ENCODE measurements at places on chromosomes 12 and 14.

GRCh38 chr14:50792051-50792477 is 38.9 kb downstream of the NIN start:
- peak; percentile 80 for DNase-seq

DNA sequence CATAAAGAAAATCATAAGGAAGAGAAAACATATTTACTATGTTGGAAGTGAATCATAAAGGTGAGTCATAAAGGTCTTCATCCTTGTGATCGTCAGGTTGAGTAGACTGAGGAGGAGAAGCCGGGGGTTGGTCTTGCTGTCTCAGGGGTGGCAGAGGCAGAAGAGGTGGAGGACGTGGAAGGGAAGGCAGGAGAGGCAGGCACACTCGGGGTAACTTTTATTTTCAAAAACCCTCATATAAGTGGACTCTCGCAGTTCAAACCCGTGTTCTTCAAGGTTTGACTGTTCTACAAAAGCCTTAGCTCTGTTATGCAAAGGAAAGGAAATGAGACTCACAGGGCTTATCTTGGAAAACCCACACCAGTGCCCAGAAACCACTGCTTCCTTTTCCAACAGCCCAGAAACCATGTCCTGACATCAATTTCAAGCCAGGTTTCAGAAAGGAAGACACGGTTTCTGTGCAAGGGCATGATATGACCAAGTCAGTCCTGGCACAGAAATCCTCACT is 14.0 kb downstream of the SMCO2 start:
- DNase-seq = no peak

GRCh38 chr12:94690198-94690771 is 39.9 kb upstream of the TMCC3 start:
- DNase-seq = no peak

DNA sequence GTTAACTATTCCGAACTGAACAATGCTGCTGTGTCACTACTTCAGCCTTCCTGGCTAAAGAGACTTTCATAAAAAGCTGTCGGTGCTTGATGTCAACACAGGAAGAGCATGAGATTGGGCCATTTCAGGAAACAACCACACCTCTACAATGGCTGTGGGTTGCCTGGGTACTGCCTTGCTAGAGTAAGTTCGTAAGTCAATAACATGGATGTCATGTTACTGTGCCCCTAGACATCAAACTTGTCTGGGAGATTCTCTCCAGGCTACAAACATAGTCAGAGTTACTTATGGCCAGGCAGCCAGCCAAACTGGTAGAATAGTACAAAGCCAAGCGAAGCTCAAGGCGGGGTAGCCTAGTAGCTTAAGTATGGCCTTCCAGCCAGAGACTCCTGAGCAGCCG is 23.1 kb downstream of the MAX start:
- DNase-seq = no peak

GRCh38 chr14:96710060-96710666 is 87.0 kb upstream of the VRK1 start:
- DNase-seq = no peak

GRCh38 chr14:102798926-102799325 is 21.7 kb downstream of the TRAF3 start:
- no peak for DNase-seq

- no peak for DNase-seq
Observed at GRCh38 chr12:112001576-112001975, 11.4 kb downstream of the TMEM116 start.

GRCh38 chr14:23537351-23538049 is 14.1 kb downstream of the ZFHX2 start:
- no peak for DNase-seq

- no peak for DNase-seq
Observed at GRCh38 chr14:49479432-49479831, 106.7 kb downstream of the RPS29 start.

GRCh38 chr12:7096006-7096932 is 4.0 kb upstream of the C1R start:
- DNase-seq = no peak

- no peak for DNase-seq
Observed at GRCh38 chr12:34393086-34393820, 371.0 kb downstream of the ALG10 start.

- DNase-seq = no peak
Observed at GRCh38 chr14:37992499-37992898, 215.2 kb upstream of the SSTR1 start.

DNA sequence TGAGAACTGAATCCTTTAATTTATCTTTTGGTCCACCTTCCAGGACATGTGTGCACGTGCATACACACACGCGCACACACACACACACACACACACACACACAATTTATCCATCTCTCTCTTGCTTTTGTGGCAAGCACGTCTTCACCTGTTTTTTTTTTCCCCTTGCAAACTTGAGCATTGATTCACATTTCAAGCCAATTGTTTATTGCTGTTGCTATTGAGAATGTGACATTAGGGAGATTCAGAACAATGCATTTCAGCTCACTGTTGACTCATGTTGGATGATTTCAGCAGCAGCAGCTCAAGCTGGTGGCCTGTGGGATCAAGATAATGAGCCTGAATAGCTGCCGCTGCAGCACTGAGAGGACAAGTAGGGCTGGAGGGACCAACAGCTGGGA is 128.9 kb downstream of the SNAPC1 start:
- DNase-seq = peak; percentile 75

- DNase-seq = no peak
Observed at GRCh38 chr12:127509066-127509778, 757.7 kb upstream of the TMEM132C start.

DNA sequence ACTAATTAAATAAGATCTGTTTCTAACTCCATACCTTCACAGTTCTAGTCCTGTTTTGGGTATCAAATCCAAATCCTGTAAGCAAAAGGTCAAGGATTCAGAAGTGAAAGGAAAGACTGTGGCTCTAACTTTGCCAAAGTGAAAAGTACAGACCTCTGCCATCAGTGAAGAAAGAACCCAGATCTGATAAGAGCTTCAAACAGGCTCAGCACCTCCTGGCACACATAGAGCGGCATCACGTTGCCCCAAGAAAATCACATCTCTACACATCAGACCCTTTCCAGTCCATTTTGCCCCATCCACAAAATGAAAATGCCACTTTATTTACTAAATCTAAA is 23.2 kb downstream of the CLIP1 start:
- DNase-seq = no peak

GRCh38 chr14:22666203-22666893 is 22.2 kb upstream of the OR6J1 start:
- peak; percentile 25 for DNase-seq

- DNase-seq = no peak
Observed at GRCh38 chr12:14731821-14732220, 35.4 kb upstream of the GUCY2C start.

DNA sequence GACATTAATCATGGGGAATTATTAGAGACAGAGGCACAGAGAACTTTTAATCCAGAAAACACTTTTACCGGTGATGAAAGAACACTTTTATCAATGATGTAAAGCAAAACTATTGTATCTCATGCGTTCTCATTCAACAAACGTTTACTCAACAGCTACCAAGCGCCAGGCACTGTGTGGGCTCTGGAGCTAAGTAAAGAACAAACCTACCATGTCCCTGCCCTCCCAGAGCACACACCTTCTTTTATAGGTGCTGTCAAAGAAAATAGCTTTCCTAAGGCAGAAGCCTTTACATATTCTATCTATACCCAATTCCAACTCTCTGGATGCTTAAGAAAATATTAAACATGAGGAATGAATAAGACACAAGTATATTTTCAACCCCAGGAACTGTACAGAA is 91.1 kb downstream of the FOXN3 start:
- no peak for DNase-seq

GRCh38 chr12:6183689-6184428 is 16.3 kb upstream of the CD9 start:
- DNase-seq = no peak

DNA sequence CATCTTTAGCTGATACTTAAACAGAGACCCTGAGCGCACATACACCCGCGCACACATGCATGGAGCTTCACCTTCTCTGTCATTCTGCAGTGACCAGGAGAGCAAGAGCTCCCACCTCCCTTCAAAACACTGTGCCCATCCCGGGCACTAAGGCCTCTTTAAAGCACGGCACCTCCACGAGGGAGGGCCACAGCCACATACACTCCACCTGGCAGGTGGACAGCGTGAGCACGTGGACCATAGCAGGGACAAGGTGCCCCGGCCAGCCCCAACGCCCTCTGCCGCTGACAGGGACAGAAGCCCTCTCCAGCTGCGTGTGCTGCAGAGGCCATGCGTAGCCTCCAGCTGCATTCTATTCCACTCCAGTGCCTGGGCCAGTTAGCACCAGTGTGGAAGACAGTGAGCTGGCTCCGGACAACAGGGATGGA is 5.4 kb downstream of the GAPDH start:
- DNase-seq = peak; percentile 86

GRCh38 chr12:123633379-123634141 is at the start of the genes EIF2B1 and GTF2H3:
EIF2B1 (minus strand) TSS chr12:123633686; CDS start chr12:123633557, 129 bp downstream.
GTF2H3 (plus strand) TSS chr12:123633829; CDS start chr12:123633860, 31 bp downstream.
- DNase-seq = peak; percentile 99

- no peak for DNase-seq
Observed at GRCh38 chr12:2613326-2614073, 181.3 kb upstream of the FKBP4 start.

DNA sequence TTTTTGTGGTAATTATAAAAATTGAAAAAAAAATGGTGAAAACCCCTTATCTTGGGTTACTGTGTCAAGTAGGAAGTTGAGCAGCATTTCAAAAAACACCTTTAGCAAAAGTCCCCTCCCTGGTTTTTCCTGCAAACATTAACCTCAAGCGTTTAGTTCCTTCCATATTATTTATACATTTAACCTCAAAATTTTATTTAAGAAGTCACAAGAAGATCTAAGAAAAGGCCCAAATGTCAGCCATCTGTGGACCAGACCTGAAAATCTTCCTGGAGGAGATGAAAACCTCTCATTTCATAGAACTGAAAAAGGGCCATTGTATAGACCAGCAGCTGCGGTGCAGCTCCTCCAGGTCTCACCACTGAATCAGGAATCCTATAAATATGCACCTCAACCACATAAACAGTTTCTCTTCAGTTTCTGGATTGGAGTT is 40.4 kb upstream of the BTG1 start:
- DNase-seq = no peak

- DNase-seq = no peak
Observed at GRCh38 chr12:15823360-15824128, 34.4 kb upstream of the EPS8 start.

DNA sequence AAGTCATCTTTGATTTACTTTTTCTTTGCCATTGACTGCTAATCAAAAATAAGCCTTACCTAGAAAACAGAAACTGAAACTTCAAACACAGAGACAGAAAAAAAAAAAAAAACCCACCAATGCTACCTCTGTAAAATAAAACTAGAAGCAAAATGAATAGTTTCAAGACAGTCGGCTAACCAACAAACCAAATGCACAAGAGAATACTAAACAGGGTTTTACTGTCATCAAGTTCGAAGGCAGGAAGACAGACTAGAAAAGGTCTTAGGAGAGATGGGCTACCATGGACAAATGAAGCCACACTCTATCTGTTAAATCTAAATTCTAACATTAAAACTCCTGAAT is 59.5 kb downstream of the SEL1L start:
- DNase-seq = no peak

- DNase-seq = peak; percentile 7
Observed at GRCh38 chr12:56571121-56571520, 49.5 kb downstream of the RBMS2 start.

GRCh38 chr12:7122811-7123769 is 5.6 kb downstream of the RBP5 start:
- no peak for DNase-seq

DNA sequence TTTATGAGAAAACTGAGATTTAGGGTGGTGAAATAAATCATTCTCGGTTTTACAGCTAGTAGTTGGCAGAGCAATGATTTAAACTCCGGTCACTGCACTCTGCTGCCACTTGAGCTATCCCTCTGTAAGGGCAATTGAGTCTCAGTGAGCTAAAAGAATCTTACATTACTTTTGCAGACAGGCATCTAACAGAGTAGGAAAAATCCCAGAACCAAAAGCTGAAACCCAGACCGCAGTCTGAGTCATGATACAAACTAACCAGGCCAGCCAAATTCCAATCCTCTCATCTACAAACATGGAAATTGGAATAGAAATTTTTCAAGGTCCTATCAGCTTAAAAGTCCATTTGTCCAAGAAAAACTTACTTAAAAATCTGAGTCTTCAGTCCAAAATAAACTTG is 73.7 kb downstream of the ANKS1B start:
- no peak for DNase-seq

- no peak for DNase-seq
Observed at GRCh38 chr12:95870897-95871296, 12.1 kb downstream of the SNRPF start.

- peak; percentile 48 for DNase-seq
Observed at GRCh38 chr14:73851000-73851399, 631 bp upstream of the PTGR2 start.

DNA sequence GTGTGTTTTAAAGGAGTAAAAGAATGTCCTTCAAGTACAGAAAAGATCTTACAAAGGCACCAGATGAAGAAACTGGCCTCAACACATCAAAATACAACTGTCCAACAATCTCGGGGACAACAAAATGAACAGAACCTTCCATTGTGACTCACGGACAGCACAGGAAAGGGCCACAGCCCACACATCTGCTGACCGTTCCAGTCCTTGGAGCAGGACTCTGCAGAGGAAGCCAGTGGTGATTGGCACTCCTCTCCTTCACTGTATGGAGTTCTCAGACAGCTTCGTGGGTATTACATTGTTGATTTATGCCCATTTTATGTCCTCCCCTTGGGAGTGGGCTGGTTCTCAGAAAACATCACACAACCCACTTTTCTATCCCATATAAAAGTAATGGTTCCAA is 32.5 kb upstream of the TC2N start:
- DNase-seq = no peak

DNA sequence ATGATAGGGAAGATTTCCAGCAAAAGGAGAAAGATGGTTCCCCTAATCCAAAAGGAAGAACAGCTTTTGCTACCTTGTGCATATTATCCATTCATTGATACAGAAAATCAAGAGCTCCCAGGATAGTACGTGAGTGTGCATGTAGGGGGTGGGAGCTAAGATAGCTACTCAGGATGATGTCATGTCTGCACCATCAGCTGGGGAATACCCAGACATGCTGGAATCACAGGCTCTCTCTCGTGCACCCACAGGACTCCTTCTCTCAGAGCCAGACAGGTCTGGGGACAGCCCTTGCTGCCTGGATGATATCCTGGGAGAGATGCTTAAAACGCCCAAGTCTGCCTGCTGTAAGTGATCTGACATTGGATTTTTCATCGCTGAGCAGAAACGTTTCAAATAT is 38.9 kb downstream of the FOXN3 start:
- DNase-seq = no peak

- no peak for DNase-seq
Observed at GRCh38 chr14:37480446-37481290, 114.4 kb downstream of the FOXA1 start.

DNA sequence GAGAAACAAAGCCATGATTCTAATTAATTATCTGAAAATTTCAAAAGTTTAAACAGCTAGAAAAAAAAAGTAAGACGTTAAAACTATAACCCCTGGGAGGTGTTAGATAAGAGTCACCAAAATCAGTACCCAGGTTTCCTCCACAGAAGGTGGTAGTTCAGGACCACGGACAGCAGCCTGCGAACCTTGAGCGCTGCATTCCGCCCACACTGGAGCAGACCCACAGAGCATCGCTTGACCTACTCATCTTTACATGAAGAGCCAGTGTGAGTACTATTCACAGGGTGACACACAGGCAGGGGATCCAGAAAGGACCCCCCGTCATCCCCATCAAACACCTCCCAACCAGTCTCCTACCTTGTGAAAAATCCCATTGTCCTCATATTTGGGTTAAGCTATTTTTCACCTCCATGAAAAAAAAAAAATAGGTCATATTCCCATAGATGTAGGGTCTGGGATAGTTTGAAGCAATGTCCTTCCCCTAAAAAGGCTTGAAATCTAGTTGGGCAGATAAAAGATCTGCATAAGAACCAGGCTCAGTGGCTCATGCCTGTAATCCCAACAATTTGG is 8.8 kb upstream of the CHGA start:
- DNase-seq = peak; percentile 85

GRCh38 chr14:102870994-102871831 is 51.2 kb upstream of the AMN start:
- no peak for DNase-seq

Data from Karpas-422 (cell line).